ENCODE measurements at places on chromosomes 4 and X.

- DNase-seq, result no peak
These were observed 34.5 kb downstream of the ELF4 start for GRCh38 chrX:130075777-130076176.

DNA sequence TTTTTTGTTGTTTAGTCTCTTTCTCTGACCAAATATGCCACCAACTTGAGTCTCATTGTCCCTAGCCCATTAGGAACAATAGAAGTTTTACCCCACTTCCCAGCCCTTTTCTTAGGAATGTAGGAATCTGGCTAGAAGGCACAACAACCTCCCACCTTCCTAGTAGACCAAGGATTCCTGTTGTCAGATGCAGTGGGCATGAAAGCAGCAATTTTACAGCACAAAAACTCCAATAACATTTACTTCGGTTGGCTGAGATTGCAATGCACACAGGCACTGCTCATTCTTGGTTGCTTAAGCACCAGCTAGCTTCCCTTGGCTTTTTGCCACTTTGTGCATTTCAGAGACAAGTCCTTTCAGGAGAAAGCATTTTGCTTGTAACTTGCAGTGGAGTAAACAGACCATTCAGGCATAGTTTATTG, 312.8 kb downstream of the TENM3 start:
- DNase-seq, result no peak

GRCh38 chr4:150570862-150571261, 11.1 kb upstream of the MAB21L2 start:
- no peak for DNase-seq

- DNase-seq, result no peak
These were observed 344 bp downstream of the TMPRSS11D start for GRCh38 chr4:67883458-67883857.
